RWPE2 (cell line): ENCODE measurements at places on chromosomes 4 and X.
A peak's percentile ranks its signal among the peaks of the same experiment; 100 is the strongest.

GRCh38 chr4:121555315-121556107 lies 141.3 kb downstream of the ANXA5 start:
- DNase-seq: no peak

DNA sequence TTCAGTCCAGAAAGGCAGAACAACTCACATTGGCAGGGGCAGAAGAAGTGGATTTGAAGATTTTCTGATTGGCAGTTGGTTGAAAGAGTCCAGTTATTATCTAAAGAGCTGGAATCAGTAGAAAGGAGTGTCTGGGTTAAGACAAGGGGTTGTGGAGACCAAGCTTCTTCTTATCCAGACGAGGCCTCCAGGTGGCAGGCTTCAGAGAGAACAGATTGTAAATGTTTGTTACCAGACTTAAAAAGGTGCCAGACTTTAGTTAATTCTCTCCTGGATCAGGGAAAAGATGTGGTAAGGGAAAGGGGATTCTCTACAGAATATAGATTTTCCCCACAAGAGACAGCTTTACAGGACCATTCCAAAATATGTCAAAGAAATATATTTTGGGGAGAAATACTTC lies 36.7 kb upstream of the TLR3 start:
- DNase-seq: no peak

DNA sequence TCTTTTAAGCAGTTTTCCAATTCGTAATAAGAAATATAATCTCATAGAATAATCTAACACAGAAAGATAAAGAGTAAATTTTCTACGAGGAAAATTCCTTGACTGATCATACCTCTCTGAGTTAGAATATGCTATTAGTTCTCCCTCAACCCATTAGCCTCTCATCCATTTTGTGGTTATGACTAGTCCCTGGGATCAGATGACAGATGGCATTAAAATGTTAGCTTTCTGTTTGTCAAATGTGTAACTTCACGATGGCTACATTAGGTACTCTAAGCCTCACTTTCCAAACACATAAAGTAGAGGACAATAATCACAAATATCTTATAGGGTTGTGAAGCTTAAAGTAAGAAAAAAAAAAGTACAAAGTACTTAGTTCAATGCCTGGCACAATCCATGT lies 112.2 kb downstream of the ZAR1 start:
- DNase-seq: no peak

- DNase-seq: no peak
These were observed 31.0 kb upstream of the ARAF start for GRCh38 chrX:47530049-47530448.

- DNase-seq: no peak
These were observed 250.0 kb downstream of the CBR4 start for GRCh38 chr4:168759959-168760527.

DNA sequence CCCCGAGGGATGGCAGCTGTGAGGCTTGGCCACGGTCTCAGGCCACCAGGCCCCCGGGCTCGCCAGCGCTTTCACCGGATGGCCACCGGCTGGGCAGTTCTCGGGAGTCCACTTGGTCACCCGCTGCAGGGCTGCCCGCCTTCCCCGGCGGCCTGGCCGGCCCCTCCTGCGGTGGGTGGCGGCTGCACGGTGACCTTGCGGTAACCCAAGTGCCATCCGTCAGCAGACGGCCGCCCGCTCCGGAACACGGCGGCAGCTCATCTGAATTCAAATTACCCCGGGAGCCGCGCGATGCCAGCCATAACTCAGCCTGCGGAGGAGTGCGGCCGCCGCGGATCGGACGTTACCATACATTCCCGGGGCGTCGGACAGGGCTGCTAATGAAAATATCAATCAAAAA lies 60.7 kb downstream of the FAM53A start:
- no peak for DNase-seq

DNA sequence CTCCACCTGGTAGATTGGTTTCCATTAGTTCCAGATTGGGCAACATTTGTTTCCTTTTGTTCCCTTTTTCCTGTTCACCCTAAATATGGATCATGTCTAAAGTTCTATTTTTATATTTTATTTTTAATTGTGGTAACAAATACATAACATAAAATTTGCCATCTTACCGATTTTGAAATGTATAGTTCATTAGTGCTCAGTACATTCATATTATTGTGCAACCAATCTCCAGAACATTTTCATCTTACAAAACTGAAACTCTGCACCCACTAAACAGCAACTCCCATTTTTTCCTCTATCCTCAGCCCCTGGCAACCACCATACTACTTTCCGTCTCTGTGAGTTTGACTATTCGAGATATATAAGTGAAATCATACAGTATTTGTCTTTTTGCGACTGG lies 14.2 kb upstream of the RPS6KA3 start:
- no peak for DNase-seq

DNA sequence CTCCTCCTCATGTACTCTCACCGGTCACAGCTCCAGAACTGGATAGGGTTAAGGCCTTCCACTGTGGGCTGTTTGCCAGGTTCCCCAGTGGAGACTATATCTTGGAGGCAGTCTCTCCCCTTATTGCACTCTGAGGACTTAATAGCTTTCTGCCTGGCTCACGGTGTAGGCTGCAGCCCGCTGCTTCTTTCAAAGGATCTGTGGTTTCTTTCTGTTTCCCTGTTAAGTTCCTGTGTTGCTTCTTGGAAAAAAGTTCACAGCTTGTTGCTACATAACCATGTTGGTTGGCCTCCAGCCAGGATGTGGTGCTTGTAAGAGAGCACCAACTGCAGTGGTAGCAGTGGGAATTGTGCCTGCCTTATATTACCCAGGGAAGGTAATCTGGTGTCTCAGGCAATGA lies 24.9 kb upstream of the ZDHHC15 start:
- no peak for DNase-seq

- no peak for DNase-seq
These were observed 148.9 kb downstream of the STIM2 start for GRCh38 chr4:27009539-27009938.

- DNase-seq: no peak
These were observed 398.6 kb upstream of the TECRL start for GRCh38 chr4:64807821-64808220.

GRCh38 chr4:628821-629635 lies 3.7 kb downstream of the PDE6B start:
- DNase-seq: peak; percentile 47
